Stimulated activated CD4-positive, alpha-beta T cell treated with anti-CD3 and anti-CD28 coated beads, Interleukin-2, amount 100 ng/mL, for 48 hours (primary cell): ENCODE measurements at places on chromosomes 4 and X.

DNA sequence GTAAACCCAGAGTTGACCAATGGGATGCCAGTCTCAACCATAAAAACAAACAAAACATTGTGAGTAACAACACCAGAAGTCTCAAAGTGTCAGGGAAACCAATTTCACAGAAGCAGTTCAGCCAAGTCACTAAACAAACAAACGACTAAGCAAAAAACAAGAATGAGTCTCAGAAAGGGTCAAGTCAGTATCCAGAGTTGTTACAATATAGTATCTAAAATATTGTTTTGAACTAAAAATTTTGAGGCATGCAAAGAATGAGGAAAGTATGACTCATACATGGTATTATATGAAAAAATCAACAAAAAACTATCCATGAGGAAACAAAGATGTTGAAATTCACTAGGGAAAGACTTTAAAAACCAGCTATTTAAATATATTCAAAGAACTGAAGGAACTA lies 70.6 kb downstream of the AR start:
- DNase-seq, result no peak

GRCh38 chr4:183353557-183353956 lies 31.3 kb upstream of the CLDN24 start:
- DNase-seq, result no peak

GRCh38 chr4:130738233-130738632 lies 1642.3 kb downstream of the C4orf33 start:
- no peak for DNase-seq

- no peak for DNase-seq
These were observed 92.0 kb upstream of the STS start for GRCh38 chrX:7055386-7056137.

GRCh38 chrX:108306086-108306485 lies 132.1 kb downstream of the COL4A6 start:
- DNase-seq, result no peak

DNA sequence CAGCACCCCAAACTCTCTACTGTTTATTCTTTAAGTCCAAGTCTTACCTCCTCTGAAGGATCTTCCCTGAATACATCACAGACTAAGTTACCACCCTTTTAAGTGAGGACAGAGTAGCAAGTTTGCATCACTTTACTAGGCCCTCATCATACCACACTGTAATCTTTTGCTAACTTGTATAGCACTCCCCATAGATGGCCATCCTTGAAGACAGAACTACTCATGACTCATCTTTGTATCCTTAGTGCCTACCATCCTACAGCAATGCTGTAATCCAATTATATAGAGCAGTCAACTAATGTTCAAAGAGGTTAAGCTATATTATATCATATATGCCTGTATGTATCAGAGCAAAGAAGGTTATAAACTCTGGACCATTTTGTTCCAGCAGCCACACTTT lies 101.4 kb downstream of the ADAMTS3 start:
- no peak for DNase-seq

GRCh38 chrX:72393836-72394517 lies 88.3 kb upstream of the CITED1 start:
- no peak for DNase-seq

DNA sequence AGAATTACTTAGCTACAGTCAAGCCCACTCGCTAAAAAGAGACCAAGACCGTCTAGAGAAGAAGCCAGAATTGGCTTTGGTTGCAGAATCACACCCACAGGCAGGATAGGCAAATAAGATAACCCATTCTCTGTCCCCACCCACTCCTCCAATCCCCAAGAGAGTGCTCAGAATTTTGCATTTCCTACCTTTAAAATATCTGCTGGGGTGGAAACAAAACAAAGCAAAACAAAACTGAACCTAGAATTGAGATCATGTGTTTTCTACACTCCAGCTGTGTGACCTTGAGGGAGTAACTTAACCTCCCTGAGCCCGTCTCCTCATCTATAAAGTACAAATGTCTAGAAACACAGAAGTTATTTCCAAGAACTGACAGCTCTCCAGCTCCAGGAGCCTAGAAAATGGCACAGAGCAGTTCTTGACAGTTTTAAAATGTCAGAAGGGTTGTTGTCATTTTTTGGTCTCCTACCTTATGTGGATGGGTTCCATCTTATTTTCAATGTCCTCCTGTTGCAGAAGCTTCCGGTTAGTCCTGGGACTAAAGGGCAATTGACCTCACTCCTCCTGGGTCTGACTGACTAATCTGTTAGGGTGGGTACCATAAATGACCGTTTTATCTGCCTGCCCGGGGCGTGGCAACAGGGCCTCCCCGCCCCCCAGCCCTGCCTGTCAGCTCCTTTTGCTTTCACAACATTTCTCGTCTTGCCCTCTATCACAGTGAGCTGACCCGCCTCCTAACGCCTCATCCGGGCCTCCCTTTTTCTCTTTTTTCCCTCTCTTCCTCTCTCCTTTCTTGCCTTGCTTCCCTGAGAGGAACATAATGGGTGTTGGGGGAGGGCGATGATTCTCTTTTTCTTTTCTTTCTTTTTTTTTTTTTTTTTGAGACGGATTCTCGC lies 114.0 kb downstream of the RBM47 start:
- no peak for DNase-seq

GRCh38 chr4:146059865-146060264 lies 115.7 kb upstream of the LSM6 start:
- DNase-seq, result no peak
